NCI-H1436 treated with DMSO at 0.1 percent for 48 hours (cell line): ENCODE measurements at places on chromosomes 12 and 14.

DNA sequence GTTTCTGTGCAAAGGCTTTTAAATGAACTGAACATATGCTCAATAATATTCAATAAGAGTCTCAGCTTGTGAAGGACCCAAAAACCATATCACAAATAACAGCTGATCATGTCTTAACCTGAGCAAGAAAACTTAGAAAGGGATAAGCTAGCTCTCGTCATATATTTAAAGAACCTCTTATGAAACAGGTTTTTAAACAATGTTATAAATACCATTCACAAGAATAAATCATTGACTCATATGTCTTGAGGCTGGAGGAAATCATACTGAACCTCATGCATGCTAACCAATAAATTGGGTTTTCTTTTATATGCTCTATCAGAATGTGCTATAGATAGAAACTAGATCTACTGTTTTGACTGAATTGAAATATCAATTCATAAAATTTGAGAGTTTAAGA, 426.9 kb downstream of the NOVA1 start:
- DNase-seq: no peak

DNA sequence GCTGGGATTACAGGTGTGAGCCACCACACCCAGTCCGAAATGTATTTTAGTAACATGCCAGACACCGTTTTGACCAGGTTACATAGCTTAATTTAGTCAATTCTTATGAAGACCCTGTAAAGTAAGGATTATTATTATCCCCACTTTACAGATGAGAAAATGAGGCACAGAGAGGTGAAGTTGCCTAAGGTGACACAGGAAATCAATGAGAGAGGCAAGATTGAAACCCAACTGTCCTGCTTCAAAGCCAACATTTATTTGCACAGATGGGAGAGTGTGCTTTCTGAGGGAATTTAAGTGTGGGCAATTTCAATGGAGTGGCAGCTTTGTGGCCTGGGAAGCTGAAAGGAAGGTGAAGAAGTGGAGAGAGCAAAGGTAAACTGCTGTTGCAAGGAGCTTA, 19.1 kb upstream of the EPS8 start:
- no peak for DNase-seq

- DNase-seq: no peak
Observed at GRCh38 chr12:62848418-62848817, 86.5 kb downstream of the PPM1H start.

- no peak for DNase-seq
Observed at GRCh38 chr12:103626498-103626897, 39.4 kb downstream of the STAB2 start.

DNA sequence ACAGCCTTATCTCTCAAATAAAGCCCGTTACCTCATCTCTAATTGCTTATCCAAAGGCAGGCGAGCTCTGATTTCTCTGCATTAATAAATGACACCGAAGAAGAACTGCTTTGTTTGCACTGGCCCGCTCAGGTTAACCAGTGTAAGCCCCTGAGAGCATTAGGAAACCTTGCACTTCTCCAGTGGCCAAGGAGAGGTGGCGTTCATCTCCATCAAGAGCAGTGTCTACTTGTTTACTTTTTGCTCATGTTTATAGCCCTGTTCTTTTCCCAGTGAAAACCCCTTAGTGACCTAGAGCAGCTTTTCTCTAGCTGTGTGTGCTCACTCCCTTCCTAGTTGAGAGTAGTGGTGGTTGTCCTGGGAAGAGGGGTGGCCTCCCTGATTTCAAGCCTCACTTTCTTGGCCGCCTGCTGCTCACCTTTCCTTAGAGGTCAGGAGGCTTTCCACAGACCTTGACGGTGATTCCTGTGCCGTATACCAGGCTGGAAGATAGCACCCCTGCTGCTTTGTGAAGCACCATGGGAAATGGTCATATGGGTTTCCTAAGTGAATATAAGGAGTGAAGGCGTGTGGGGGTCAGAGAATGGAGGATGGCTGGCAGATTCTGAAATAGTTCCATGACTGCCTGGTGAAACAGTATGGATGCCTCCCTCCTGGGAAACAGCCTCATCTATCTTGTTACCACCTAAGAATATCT, 16.6 kb downstream of the FBXW8 start:
- no peak for DNase-seq

GRCh38 chr12:88501972-88502938, 78.0 kb downstream of the KITLG start:
- no peak for DNase-seq

DNA sequence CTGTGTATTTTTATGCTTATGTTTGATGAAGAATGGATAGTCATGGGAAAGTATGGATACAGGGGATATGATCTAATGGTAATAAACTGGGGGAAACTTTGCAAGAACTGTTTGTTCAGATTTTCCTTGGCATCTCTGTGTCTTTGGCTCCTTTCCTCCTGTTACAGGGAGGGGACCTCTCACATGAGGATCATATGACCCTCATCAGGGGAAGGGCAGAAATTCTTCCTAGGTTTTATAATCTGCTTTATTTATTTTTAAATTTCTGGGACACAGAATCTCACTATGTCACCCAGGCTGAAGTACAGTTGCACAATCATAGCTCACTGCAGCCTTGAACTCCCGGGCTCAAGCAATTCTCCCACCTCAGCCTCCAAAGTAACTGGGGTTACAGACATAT, 526.5 kb downstream of the CCER1 start:
- no peak for DNase-seq

DNA sequence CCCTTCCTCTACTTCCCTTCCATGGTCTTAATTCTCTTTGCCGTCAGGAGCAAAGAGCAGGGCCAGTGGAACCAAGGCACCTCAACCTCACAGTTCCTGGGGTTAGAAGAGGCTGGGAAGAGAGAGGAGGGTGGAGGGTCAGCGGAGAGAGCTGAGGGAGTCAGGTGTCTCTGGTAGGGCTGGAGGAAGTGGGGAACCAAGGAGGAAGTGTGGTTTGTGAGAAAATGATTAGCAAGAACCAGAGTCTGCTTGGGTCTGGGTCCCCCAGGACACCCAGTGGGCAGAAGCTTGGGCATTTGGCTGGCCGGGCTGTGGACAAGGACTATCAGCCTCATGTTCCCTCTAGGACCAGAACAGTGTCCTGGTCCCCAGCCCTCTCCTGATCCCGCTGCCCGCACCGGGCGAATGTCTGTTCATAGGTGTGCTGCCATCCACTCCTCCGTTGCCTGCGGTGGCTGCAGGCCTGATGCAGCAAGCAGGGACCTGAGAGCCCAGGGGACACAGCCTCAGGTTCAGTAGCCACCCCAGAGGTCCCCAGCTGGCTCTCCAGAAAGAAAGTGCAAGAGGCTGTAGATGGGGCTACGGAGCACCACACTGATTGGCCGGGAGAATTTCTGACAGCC, 2.3 kb downstream of the HOXC12 start:
- DNase-seq: no peak

GRCh38 chr12:51666696-51667095, 75.7 kb downstream of the SCN8A start:
- DNase-seq: no peak

GRCh38 chr14:76793956-76794355, 18.7 kb downstream of the ANGEL1 start:
- DNase-seq: no peak

DNA sequence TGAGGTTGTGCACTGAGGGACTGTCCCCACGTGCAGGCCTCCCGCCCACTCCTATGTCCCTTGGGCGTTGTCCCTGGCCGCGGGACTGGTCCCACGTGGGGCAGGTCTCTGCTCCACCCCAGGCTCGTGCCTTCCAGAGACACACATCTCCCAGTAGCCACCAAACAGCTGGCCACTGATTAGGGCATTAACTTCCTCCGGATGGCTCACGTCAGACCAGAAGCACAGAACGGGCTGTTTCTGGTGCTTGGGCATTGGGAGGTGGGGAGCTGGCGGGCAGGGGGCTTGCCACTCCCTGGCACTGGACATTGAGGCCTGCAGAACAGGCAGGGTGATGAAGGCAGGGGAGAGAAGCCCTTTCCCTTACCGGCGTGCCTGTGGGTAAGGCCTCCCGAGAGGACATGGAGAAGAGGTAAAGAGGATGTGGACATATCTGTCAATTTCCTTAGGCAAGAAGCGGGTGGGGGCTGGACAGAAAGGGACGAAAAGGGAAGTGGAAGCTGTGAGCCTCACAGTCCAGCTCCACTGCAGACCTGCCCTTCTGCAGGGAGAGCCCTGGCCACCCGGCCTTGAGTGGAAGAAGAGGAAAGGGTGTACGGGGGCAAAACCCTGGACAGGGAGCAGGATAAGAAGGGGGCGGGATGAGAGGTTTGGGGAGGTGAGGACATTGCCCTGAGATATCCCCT, 101.2 kb downstream of the NINJ2 start:
- no peak for DNase-seq
